ENCODE measurements at places on chromosomes 5 and 9.

DNA sequence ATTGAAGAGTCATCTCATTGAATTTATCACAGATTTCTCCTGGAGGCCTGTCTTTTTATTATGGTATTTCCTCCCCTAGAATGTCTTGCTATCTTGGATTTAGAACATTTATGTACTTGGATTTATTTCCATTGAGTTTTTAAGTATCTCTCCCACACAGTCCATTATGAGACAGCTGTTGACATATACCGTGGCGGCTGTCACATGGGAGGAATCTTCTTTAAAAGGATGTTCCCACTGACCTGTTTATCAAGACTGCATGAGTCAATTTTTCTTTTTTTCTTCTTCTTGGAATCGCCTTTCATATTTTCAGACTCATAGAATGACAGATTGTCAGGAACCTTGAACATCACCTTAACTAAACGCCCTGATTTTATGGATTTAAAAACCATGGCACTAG, 2.9 kb upstream of the CAVIN4 start:
- no peak for DNase-seq

- no peak for DNase-seq
Measured at GRCh38 chr5:106833517-106833916, 837.2 kb downstream of the EFNA5 start.

DNA sequence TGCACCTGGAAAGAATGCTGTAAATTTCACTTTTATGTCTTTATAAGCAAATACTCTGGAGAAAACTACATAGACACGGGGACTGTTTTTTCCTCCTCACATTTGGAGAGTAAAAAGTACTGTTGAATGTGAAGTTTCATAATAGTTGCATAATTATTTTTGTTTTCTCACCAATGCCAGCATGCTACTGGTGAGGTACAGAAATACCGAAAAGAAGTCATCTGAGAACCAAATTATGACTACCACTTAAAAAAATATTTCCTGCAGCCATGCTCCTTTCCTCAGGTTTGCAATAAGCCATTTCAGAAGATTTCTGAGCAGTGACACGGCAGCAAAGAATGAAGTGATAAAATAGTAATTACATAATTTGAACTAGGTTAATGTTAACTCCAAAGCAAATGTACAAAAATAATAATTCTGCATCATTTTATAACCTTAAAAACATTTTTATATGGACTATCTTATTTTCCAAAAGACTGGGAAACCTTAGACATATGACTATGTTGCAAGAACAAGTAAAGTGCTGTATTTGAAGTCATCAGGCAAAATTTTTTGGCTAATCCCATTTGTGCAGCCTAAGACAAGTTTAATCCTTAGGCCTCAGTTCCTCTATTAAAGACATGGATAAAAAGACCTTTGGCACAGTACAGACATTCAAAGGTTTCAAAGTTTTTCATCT, 144.7 kb downstream of the PCSK1 start:
- DNase-seq: no peak

- no peak for DNase-seq
Measured at GRCh38 chr5:159788835-159789331, 127.4 kb upstream of the ADRA1B start.

DNA sequence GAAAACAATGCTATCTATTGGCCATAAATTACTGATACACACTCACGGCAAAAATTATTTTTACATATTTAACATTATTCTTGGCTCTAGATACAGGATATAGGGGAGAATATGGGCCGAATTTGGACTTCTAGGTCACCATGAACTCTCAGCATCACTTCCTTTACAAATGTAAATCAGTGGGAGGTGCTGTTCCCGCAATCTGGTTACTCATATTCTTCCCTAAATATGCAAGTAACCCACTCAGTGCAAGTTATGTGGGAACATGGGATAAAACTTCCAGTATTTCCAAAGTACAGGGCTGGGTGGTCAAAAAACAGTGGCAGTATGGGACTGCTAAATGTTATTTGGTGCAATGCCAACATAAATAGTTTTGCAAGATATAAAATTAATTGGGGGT, 145.6 kb downstream of the PPP2R2B start:
- no peak for DNase-seq

DNA sequence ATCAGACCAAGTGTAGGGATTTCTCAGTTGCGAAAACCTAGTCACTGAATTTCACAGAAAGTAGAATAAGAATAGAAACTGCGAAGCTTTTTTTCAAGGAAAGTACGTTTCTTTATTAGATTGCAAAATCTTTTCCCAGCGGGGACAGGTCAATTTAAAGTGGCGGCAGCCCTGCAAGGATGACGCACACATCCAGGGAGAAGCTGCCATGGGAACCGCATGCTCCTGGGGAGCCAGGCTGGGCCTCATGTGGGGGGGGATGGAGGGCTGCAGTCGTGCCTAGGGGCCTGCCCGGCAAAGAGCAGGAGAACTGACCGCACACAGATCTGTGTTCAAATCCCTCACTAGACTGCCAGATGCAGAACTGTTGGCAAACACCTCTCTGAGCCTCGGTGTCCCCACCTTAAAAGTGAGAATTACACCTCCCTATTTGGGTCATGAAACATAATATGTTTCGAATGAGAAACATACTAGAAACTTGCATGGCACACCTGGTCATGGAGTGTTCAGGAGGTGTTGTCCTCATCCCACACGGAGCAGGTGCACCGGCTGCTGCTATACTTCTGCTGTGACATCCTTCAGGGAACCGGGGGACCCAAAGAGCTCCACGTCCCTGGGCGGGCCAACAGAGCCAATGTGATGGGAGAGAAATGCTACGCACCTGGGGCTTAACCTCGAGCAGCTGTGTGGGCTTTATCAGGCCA, 127.8 kb upstream of the PHYKPL start:
- no peak for DNase-seq

- no peak for DNase-seq
Measured at GRCh38 chr5:135576075-135576599, 2.7 kb downstream of the CXCL14 start.

- DNase-seq: no peak
Measured at GRCh38 chr5:159668556-159668955, 247.7 kb upstream of the ADRA1B start.

DNA sequence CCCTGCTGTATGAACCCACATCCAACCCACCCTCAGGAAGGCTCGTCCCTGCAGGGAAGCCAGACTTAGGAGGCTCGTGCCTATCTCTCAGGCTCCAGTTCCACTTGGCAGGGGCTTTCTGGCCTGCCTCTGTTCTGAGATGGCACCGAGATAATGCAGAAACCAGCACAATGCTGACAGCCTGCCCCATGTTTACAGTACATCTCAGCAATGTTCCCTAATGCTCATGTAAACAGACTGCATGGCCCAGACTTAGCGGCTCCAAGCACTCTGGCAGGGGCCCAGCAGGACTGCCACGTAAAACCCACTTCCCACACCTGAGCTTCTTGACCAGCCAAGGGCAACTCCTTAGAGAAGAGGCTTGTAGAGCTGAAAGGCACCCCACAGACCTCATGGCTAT, 499.5 kb upstream of the BRINP1 start:
- no peak for DNase-seq

GRCh38 chr5:178106556-178107239, 6.6 kb upstream of the N4BP3 start:
- no peak for DNase-seq

GRCh38 chr5:50887889-50888633, 221.6 kb downstream of the PARP8 start:
- no peak for DNase-seq

DNA sequence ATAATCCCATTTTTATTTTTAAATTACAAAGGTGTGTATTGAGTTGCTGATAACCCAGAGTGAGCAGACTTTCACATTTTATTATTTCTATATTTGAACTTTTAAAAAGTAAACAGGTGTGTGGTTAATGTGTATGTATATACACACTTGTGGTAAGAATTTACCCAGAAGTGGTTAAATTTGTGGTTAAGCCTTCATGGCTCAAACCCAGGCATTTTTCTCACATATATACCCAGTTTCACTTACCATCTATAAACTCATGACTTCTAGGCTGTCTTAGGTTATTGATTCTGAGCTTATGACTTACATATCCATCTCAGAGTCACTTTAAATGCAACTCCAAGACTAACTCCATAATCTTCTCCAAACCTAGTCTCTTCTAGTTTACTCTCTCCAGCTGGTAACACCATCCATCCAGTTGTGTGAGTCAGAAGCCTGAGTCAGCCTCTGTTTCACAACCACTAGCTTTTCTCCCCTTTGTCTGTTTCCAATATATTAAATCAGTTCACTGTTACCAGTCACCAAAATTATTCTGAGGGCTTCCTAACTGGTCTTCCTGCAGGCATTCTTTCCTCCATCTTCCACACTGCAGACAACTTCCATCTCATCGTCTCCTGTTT, 20.2 kb downstream of the ZBED3 start:
- no peak for DNase-seq

GRCh38 chr5:143073766-143074165, 303.6 kb downstream of the ARHGAP26 start:
- DNase-seq: no peak

DNA sequence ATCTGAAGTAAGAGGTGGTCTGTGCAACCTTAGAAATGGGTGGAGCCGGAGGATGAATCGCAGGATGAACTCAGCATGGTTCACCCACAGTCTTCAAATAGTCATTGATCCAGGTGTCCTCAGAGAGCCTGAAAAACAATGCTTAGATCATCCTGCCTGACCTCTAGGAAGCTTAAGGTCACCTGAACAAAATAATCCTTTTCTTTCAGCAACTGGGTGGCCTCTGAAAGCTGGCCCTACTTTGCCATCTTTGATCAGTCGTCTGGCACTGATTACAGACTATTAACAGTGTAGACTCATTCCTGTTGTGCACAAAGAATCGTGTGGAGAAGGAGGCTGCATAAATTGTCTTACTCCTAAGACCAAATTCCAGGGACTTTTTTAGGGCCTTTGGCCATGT, 50.7 kb downstream of the PIP5K1B start:
- no peak for DNase-seq

GRCh38 chr5:77229887-77230286, 19.4 kb downstream of the PDE8B start:
- no peak for DNase-seq

DNA sequence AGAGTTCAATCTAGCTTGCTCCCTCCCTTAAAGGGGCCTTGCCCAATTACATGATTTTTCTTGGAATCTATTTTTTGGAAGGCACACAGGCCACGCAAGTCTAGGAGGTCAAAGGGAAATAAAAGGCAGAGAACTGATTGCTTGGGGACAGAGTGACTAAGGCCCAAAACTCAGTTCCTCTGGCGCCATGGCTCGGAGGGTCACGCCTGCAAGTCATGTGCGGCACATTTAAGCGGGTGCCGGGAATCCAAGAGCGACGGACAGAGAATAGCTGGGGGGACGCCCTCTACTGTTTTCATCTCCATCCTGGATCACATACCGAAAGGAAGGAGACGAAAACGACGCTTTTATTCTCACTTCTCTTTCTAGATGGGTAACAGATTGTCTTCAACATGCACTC, 78.6 kb downstream of the FREM1 start:
- DNase-seq: no peak

DNA sequence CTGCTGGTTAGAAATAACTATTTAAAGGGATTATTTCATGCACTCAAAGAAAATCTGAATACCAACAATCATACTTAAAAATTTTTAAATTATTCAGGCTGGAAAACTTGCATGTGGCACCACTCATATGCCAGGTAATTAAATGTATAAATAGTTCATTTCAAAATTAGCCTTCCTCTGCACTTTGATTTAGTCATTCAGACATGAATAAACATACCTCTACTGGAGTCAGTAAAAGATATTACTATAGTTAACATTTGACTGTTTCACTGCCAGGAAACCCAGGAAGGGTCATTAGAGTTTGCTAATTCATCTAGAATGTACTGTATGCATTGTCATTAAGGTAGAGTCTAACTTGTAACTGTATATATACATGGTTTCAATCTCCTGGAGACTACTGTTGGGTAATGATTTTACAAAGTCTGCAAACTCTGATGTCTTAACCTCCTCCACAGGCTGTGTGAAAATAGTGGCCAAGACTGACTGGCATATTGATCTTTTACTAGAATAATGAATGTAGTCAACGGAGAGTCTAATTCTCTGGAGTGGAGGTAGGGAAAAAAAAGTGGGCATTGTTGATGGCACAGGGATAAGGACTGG, 43.7 kb downstream of the TEX10 start:
- no peak for DNase-seq

- DNase-seq: no peak
Measured at GRCh38 chr9:107994648-107995047, 505.1 kb upstream of the KLF4 start.

GRCh38 chr5:7325975-7326913, 69.7 kb upstream of the ADCY2 start:
- no peak for DNase-seq

- peak; percentile 56 for DNase-seq
Measured at GRCh38 chr9:93295031-93295430, 111.1 kb downstream of the WNK2 start.

GRCh38 chr5:134937526-134937925, 30.2 kb upstream of the CATSPER3 start:
- no peak for DNase-seq

GRCh38 chr5:80931411-80931810, 28.8 kb upstream of the RASGRF2 start:
- no peak for DNase-seq

- DNase-seq: no peak
Measured at GRCh38 chr9:859251-859650, 17.8 kb downstream of the DMRT1 start.

Measured in posterior cingulate gyrus (tissue), 11 donors.